ENCODE measurements at places on chromosomes 12 and 14.

GRCh38 chr14:97359341-97359740 is 562.2 kb downstream of the VRK1 start:
- DNase-seq = no peak

GRCh38 chr12:95529693-95530225 is 21.5 kb downstream of the USP44 start:
- DNase-seq = no peak

- no peak for DNase-seq
Observed at GRCh38 chr12:71551529-71551928, 111.9 kb downstream of the LGR5 start.

DNA sequence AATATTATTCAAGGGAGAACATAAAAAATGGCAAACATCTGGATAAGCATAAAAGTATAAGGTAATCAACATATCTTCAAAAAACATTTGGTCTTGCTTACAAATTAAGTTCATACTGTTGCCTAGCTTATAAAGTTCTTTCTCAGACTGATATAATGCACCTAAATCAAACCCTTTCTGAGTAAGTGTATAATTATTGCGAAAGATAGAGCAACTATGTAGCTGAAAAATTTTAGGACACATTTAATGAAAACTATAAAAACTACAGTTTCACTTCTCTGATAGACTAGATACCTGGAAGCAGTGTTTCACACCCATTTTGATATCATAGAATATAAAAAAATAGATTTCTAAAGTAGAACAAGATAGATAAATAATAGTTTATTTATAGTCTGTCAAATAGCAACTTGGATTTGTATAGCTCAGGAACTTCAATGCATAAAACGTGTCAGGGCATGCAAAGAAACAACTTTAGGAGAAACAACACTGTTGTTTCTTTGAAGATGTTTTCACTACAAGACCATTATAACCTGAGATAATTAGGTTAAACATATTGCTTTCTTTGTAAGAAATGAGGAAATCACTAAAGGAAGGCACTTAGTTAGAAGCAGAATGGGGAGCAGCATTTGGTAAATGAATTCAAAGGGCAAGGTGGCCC is 7.6 kb downstream of the CLECL1 start:
- DNase-seq = no peak

DNA sequence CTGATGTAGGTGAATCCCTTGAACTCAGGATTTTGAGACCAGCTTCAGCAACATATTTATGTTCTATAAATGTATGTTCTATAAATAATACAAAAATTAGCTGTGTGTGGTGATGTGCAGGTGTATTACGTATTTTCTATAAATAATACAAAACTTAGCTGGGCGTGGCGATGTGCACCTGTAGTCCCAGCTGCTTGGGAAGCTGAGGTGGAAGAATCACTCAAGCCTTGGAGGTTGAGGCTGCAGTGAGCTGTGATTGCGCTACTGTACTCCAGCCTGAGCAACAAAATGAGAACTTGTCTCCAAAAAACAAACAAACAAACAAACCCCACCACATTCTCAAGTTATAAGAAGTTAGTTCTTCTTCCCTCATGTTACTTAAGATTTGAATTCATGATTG is 39.5 kb downstream of the GABARAPL1 start:
- DNase-seq = no peak

GRCh38 chr12:83850531-83850930 is 1062.1 kb downstream of the SLC6A15 start:
- no peak for DNase-seq

GRCh38 chr12:103140286-103140685 is 182.8 kb downstream of the ASCL1 start:
- no peak for DNase-seq

GRCh38 chr12:65259501-65259900 is 19.0 kb upstream of the MSRB3 start:
- DNase-seq = no peak

DNA sequence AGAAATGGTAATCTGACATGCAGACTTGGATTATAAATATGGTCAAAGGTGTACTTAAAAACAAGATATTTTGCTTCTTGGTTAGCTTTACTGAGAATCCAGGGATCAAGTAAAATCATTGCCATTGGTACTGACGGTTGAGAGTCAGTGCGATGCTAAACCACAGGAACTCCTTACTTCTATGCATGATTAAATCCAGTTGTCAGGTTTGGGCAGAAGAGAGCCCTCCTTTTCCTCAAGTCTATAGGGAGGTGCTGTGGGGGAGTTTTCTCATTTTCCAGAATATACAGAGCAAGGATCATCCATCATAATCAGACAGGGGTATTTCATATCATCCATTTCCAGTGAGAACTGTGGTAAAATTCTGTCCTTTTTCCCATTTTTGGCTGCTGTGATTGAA is 839.1 kb downstream of the NRXN3 start:
- DNase-seq = no peak

DNA sequence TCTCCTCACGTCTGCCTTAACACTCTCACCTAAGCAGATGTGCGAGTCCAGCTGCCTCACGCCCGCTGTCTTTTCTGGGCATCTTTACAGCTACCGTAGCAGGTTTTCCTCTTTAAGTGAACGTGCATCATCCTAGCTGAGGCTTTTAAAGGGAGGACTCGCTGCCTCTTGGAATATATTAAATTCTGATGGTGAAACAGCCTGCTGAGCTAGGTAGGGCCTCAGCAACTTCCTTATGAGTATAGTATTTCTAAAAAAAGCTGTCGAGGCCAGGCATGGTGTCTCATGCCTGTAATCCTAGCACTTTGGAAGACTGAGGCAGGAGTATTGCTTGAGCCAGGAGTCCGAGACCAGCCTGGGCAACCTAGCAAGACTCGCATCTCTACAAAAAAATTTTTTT is 32.2 kb downstream of the TESC start:
- DNase-seq = no peak

GRCh38 chr14:93716002-93716745 is 72.1 kb downstream of the PRIMA1 start:
- DNase-seq = no peak

DNA sequence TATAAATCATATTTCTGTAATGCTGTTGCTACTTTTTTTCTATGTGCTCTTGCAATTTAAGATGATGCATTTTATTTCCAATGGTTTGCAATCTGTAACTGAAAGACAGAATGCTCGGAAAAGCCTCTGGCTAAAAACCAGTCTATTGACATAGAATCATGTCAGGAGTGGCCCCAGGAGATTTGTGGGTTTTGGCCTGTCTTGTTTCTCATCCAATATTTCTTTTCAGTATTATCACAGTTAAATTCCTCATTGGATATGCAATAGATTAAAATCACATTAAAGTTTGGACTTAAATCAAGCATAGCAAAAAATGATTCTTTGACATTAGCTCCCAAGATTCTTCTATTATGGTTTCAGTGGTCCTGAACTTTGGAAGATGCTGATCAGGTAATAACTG is 19.1 kb upstream of the SLC38A2 start:
- DNase-seq = no peak

- no peak for DNase-seq
Observed at GRCh38 chr12:66620026-66620425, 58.9 kb downstream of the GRIP1 start.

DNA sequence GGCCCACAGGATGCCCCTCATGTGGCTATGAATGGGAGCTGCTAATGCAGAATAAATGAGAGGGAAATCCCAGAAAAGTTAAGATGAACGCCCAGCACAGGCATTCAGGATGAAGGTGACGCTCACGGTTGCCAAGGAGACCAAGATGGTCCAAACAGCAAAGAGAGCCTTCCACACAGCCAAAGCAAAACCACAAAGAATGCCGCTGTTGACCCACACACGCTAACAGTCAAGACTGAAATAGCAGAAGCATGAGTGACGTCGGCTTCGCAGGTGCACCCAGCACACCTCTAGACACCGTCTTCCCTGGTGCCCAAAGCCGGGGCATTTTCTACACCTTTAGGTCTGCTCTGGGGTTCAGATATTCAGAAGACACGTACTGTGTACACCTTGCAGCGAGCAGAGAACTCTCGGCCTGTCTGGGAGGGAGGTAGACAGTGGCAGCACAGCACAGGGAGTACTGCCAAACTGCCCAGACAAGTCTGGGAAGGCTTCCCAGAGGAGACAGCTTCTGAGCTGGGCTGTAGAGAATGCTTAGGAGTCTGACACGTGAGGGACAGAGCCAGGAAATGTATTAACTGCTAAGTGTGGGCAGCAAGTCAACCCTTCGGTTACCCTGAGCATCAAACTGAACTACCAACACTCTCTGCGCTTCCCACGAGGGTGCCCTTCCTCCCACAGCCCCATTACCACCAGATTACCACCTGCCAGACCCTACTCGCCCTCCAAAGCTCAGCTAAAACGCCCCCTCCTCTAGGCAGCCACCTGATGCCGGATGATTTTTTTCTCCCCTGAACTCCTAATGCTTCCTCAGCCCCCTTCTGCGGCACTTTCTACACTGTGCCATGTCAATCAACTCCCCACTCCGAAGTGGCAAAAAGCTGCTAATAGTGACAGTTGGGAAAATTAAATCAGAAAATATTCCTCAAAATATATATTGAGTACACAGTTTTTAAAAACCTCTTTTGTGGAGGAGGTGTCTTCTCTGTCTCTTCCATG is 50.1 kb downstream of the CCDC88C start:
- no peak for DNase-seq
